ENCODE measurements at places on chromosomes 1 and 21.

DNA sequence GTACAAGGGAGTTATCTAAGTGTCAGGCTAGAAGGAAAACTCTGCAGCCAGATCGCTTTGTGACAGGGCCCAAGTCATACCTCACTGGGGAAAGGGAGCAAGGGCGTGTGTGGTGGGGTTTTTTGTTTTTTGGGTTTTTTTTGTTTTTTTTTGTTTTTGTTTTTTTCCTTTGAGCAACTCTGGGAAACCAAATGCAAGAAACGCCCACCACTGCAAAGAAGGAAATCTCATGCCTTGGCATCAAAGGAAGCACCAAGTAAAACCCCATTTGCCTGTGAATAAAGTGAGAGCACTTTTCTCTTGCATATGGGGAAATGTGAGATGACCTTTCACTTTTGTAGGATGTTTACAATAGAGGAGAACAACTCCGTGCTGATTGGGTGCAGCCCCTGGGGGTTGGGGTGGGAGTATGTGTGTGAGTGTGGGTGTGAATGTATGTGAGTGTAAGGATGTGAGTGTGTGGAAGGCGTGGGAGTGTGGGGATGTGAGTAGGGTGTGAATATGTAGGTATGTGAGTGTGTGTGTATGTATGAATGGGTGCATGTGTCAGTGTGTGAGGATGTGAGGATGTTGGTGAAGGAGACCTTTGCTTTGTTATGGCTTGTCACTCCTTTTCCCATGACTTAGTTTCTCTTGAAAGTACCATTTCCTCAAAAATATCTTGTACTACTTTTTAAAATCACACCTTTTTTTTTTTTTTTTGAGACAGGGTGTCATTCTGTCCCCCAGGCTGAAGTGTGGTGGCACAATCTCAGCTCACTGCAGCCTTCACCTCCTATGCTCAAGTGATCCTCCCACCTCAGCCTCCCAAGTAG, 34.6 kb downstream of the IL12RB2 start:
- DNase-seq = no peak

- no peak for DNase-seq
Observed at GRCh38 chr1:160664573-160665051, 17.8 kb upstream of the SLAMF1 start.

DNA sequence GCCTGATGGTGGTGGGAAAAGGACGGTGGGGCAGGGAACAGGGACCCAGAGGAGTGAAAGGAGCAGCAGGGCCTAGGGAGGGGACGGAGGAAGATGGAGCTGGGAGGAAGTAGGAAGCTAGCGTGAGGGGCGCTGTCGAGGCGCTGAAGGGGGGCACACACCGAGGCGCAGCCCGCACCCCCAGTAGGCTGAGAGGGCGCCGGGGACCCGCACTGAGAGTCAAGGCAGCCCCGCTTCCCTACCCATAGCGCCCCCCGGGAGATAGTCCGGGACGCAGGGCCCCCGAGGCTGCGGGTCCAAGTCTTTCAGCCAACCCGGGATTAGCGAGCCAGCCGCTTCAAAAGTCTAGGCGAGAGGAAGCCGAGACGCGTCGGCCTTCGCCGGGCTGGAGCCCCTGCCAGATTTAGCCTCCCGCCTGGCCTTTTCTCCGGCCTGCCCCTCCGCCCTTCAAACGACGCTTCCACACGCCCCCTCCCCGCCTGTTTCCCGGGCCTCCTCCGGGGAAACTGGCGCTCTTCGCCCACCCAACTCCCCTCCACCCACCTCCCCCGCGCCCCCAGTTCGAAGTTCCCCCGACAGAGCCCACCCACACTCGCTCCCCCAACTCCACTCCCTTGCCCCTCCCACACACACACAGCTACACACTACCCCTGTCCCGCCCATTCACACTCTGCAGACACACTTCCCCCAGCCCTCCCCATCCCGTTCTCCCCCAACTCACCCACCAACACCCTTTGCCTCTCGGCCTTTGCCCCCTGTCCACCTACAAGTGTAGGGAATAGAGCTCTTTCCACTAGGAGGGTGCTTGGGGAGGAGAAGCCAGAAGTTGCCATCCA, 7.8 kb upstream of the PROX1 start:
- no peak for DNase-seq

GRCh38 chr1:59903141-59903754, 23.3 kb downstream of the CYP2J2 start:
- DNase-seq = peak; percentile 7

DNA sequence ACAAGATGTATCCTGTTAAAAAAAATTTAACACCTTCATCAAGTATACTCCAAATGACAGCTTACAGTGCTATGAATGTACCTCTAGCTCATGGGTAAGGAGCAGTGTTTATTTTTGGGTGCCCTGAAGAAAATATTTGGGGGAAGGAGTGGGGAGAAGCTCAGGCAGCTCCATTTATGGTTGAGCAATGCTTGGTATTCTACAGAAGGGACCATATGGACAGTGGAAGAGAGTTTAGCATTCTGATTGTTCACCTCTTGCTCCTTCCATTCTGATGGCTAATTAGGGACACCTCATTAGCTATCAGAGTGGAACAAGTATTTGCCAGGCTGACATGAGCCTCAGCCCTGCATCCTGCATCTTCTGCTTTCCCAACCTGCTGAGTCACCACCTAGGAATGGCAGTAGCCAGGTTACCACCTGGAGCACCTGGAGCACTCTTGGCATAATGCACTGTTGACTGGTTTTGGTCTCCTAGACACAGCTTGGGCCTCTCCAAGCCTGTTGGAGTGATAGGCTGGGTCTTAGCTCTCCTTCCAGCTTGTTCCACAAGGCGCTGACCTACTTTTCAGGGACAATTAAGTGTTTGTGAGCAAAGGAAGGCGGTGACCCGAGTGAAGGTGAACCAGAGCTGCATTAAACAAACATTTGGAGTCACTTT, 62.0 kb upstream of the MACF1 start:
- no peak for DNase-seq

DNA sequence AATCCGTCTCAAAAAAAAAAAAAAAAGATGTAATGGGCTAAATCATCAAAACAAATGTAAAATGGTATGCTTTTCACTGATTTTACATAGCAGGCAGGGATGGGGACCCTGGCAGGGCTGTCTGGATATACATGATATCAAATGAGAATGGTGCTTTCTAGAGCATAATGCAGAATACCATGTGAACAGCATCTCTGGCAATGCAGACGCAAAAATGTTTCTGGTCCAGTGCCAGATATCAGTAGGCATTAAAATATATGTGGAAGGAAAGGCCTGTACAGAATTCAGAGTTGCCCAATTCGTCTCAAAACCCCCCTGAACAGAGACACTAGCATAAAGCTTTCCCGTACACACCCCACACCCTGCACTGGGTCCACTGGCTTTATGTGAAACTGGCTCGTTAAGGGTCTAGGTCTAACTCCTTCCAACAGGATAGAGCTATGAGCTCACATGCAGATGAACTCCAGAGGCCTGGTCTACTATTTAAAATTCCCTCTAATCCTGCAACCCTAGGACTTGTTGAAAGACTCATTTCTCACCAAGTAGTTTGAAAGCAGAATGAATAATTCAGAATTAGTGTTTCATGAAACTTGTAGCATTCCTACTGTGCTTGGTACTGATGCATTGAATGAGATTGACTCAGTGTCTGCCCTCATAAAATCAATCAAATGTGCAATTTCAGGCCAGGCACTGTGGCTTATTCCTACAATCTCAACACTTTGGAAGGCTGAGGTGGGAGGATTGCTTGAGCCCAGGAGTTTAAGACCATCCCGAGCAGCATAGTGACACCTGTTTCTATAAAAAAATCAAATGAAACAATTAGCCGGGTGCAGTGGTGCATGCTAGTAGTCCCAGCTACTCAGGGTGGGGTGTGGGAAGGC, 2.6 kb upstream of the MYSM1 start:
- no peak for DNase-seq

DNA sequence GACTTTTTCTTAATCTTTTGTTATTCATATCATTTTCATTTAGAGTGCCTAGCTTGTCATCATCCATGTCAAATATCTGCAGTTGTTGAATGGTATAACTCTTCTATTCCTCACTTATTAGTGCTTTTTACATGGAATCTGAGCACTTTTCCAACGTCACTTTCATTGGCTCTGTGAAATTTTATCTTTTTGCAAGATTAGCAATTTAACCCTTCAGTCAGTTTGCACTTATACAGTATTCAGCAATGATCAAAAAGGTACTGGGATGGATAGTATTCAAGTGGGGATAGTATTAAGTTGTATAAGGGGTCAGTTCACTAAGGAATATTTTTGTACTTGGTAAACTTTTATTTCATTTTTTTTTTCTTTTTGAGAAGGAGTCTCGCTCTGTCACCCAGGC, 150.0 kb downstream of the RASAL2 start:
- DNase-seq = no peak

DNA sequence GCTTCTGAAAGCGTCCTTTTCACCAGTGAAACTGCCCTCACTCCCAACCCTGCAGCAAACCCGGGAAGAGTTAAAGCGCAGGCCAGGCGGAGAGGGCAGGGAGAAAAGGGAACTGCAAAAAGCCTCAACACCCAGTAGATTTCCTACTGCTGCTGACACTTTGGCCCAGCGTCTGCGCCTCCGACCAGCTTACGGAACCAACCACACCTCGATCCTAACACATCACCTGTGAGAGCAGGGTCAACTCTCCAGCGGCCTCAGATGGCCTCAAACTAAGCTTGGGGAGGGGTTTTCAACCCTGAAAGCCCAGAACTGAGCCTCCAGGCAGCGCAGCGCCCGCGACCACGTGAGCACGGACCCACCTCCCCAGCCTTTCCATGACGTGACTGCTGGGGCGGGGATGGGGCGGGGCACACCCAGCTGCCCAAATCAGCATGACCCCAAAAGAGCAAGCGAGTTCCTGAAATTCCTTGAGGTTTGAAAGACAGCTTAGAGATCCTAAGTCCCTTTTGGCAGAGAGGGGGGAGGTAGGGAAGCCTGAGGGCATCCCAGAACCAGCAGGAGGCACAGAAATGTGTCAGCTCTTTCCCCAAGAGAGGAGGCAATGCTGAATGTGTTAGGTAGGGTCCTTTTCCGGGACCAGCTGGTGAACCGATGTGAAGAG, 59.1 kb downstream of the ITPKB start:
- DNase-seq = peak; percentile 84

DNA sequence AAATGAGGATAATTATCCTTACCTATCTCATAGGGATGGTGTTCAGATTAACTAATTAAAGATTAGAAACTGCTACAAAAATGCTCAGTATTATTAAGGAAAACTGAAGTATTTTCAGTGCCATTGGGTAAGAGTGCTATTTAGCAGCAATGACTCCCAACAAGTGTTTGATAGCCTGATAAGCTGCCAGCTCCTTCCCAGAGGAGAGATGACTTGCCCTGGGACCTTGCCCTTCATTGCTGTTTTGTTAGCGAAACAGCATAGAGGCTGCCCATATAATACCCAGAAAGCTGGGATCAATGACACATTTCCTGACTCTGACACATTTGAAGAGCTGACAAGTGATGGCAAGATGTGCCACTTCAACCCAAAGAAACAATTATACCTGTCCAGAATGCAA, 592.2 kb downstream of the ADGRL2 start:
- no peak for DNase-seq

GRCh38 chr1:223479718-223480425, 86.7 kb downstream of the CCDC185 start:
- peak; percentile 18 for DNase-seq

GRCh38 chr1:222335586-222335985, 212.3 kb downstream of the HHIPL2 start:
- peak; percentile 12 for DNase-seq

DNA sequence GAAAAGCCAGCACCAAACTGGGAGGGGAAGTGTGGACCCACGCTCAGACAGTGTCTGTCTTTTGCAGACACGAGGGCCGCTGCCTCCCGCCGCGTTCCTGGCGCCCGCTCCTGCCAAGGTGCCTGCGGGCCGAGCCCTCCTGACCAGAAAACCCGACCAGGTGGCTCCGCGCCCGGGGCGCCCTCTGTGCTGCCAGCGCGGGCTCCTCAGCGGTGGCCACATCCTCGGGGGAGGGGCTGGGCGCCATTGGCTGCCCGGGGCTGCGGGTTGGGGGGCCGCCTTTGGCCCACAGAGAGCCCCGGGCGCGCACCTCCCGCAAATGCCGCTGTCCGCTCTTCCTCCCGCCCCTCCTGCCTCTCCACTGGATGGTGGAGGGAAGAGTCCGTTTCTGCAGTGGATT, 22.4 kb upstream of the TRNAU1AP start:
- DNase-seq = no peak

Measured in fibroblast of skin of right biceps (primary cell).